ENCODE measurements at places on chromosomes 7 and 10.

- no peak for DNase-seq
These were observed 88.6 kb downstream of the NRG3 start for GRCh38 chr10:81963606-81964005.

- DNase-seq: no peak
These were observed 159.2 kb downstream of the BTAF1 start for GRCh38 chr10:92082583-92083280.

GRCh38 chr10:78318305-78318704 lies 284.6 kb downstream of the RPS24 start:
- no peak for DNase-seq

- DNase-seq: peak; percentile 59
These were observed 38.8 kb downstream of the TMEM60 start for GRCh38 chr7:77759294-77759889.

DNA sequence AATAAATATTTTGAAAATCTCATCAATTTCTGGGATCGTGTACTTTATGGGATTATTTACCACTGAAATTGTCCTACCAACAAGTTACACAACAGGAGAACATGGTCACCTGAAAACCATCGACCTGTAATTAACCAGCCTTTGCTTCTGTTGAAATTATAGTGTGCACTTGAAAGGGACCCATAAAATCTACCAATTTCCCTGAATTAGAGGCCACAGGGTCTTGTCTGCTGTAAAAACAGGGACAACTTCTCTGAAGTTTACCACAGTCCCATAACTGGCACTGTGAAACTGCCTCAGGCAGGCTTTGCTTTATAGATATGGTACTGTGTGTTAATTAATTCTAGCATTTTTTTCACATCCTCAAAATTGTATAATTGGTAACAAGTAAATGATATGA lies 37.7 kb downstream of the RAB19 start:
- DNase-seq: no peak

- no peak for DNase-seq
These were observed 175.5 kb upstream of the MYO3A start for GRCh38 chr10:25758511-25758910.

- DNase-seq: no peak
These were observed 364.2 kb downstream of the SUGCT start for GRCh38 chr7:40498924-40499510.

Measured in T-helper 9 cell (primary cell).